ENCODE measurements at places on chromosomes 6 and 20. TPM values are rescaled to one million over a fixed set of nuclear protein-coding genes. Genes with fewer than 3 reads are reported as not detected.

- H3K36me3 ChIP-seq = no peaks in the 10 kb centered on the region
- no peaks in the 10 kb centered on the region for H3K27me3 ChIP-seq
- DNase-seq = no peak
These were observed 50.4 kb upstream of the TRERF1 start for GRCh38 chr6:42502127-42502526.

DNA sequence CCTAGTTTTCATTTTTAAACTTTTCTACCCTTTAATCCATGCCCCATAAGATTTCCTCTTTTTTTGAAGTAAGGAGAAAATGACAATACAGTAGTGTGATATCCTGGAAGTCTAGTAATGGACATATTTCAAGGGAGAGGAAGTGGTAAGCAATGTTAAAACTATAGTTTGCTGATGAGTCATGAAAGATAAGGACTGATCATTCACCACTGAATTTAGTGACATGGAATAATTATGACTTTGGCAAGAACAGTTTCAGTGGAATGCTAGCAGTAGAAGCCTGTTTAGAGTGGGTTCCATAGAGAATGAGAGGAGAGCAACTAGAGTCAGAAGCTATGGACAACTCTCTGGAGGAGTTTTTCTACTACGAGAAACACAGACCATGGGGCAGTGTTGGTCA is 24.9 kb upstream of the SLC2A12 start:
- H3K27me3 ChIP-seq = no peaks in the 10 kb centered on the region
- no peak overlapping the region for H3K4me3 ChIP-seq
- H3K4me1 ChIP-seq = peaks cover 10% of the 10 kb centered on the region
- DNase-seq = no peak

The JAG1 gene
- total RNA-seq = 0.44 TPM

DNA sequence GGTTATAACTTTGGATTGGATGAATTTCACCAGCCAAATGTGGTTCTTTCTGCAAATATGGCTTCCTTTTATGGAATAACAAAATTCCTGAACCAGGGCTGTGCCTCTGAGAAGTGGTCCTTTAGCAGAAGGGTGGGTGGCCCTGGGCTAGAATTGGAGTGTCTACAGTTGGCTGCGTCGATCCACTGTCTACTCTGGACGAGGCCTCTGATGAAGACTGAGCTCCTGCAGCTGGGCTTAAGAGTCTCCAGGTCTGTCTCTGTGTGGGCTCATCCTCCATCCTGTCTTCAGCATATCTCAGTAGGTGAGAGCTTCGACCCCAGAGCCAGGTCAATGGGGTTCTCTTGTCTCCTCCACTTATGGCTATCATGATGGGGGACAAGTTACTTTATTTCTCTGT is 166.3 kb upstream of the PMEPA1 start:
- no peaks in the 10 kb centered on the region for H3K27me3 ChIP-seq
- no peaks in the 10 kb centered on the region for H3K36me3 ChIP-seq
- no peaks in the 10 kb centered on the region for H3K4me1 ChIP-seq
- DNase-seq = no peak
- no peak overlapping the region for H3K4me3 ChIP-seq

DNA sequence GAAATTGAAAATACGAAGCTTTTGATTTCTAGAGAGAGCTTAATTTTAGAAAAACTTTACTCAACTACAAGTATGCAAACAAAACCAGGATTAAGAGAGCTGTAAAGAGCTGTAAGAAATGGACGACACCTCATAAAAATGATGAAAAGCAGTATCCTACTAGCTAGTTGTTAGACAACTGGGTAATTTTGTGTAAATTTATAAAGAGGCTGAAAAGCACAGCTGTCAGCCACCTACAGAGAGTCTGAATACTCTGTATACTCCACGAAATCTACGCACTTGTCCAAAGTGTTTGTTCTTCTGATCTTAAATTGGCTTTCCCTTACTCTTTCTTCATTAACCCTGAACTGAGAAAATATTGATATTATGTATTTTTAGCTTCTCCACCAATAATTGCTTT is 808.4 kb upstream of the EPHA7 start:
- no peaks in the 10 kb centered on the region for H3K27me3 ChIP-seq
- no peak overlapping the region for H3K27ac ChIP-seq
- H3K36me3 ChIP-seq = no peaks in the 10 kb centered on the region
- no peaks in the 10 kb centered on the region for H3K4me1 ChIP-seq
- no peak overlapping the region for H3K4me3 ChIP-seq

- H3K27me3 ChIP-seq = peaks cover 20% of the 10 kb centered on the region
- H3K36me3 ChIP-seq = no peaks in the 10 kb centered on the region
- DNase-seq = peak; percentile 29
These were observed 10.4 kb upstream of the MATN4 start for GRCh38 chr20:45318386-45318939.

The GABRR1 gene
- not detected for total RNA-seq

DNA sequence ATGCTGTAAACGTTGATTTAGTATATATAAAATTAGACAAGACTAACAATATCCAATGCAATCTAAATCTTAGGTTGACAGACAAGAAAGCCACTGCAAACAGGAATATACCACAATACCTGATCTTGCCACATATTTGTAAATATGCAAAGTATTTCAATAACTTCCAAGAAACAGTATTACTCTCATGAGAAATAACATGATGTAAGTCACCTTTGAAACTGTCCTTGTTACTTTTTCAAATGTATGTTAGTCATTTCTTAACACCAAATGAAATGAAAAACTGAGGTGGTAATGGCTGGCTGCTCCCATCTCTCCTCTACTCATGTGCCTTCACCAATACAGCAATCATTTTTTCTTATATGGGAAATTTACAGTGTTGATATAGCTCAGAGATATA is 118.7 kb downstream of the ATG5 start:
- H3K4me3 ChIP-seq = no peak overlapping the region
- no peak overlapping the region for H3K27ac ChIP-seq
- H3K4me1 ChIP-seq = peaks cover 10% of the 10 kb centered on the region
- no peaks in the 10 kb centered on the region for H3K27me3 ChIP-seq

The SIRPB2 gene
- not detected for total RNA-seq

- peak; percentile 7 for DNase-seq
- no peak overlapping the region for H3K4me3 ChIP-seq
- H3K36me3 ChIP-seq = no peaks in the 10 kb centered on the region
These were observed 109.7 kb downstream of the LRFN2 start for GRCh38 chr6:40477246-40478126.

DNA sequence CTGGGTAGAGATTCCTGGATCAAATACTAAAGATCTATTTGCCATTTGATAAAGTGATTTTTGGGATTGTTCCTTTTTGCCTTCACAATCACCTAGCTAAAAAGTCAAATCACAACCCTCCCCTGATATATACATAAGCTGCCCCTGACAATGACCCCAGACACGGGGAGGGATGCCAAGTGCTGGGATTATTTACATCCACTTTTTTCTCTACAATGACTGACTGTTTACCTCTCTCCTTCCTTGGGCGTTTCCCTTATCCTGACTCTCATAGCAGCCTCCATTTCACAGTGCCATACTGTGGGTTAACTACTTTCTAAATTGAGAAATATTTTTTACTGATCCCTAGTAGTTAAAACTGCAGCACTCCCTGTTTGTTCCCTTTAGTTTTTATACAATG is 150.8 kb upstream of the TMEM170B start:
- peaks cover 2% of the 10 kb centered on the region for H3K27me3 ChIP-seq
- no peaks in the 10 kb centered on the region for H3K36me3 ChIP-seq
- H3K4me3 ChIP-seq = no peak overlapping the region
- DNase-seq = no peak
- H3K4me1 ChIP-seq = peaks cover 30% of the 10 kb centered on the region

The OR10C1 gene
- not detected for total RNA-seq

DNA sequence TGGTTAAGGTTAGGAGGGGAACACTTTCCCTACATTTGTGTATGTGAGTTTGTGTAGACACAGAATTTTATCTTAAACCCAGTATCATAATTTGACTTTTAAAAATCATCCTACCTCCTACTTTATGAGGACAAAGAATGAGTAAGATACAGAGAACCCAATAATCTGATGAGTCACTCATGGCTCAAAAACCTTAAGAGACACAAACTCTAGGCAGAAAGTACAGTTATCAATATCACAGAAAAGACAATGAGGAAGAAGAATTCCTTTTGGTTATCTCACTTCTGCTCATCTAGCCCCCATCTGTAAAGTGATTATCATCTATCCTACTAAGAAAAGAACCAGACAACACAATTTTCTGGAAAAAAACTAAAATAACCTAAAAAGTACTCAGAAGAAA is 87.7 kb downstream of the EPB41L2 start:
- H3K27me3 ChIP-seq = peaks cover 2% of the 10 kb centered on the region
- peaks cover 28% of the 10 kb centered on the region for H3K4me1 ChIP-seq
- no peak for DNase-seq
- peaks cover 2% of the 10 kb centered on the region for H3K36me3 ChIP-seq
- no peak overlapping the region for H3K27ac ChIP-seq

GRCh38 chr6:165827190-165827518 is 164.1 kb upstream of the PDE10A start:
- H3K4me3 ChIP-seq = no peak overlapping the region
- H3K27me3 ChIP-seq = peaks cover 12% of the 10 kb centered on the region
- no peak overlapping the region for H3K27ac ChIP-seq
- H3K36me3 ChIP-seq = no peaks in the 10 kb centered on the region
- peaks cover 4% of the 10 kb centered on the region for H3K4me1 ChIP-seq

- no peaks in the 10 kb centered on the region for H3K36me3 ChIP-seq
- H3K27ac ChIP-seq = no peak overlapping the region
- H3K4me1 ChIP-seq = no peaks in the 10 kb centered on the region
- DNase-seq = no peak
- H3K4me3 ChIP-seq = no peak overlapping the region
These were observed 45.3 kb upstream of the RAB32 start for GRCh38 chr6:146498309-146498708.

DNA sequence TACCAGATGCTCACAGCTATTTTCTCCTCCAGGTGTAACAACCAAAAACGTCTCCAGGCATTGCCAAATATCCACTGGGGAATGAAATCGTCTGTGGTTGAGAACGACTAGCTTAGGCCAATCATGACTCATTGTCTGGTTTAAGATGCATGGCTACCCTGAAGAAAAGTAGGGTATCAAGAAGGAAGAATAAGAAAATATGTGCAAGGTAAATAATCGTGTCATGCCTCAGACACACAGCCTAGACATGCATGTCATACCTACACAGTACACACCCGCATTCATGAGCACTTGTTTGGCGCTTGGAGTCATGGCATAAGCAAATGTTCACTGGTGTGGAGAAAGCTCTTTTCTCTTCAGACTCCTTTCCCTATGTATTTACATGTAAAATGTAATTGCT is 745.7 kb downstream of the MAFB start:
- peaks cover 2% of the 10 kb centered on the region for H3K27me3 ChIP-seq
- DNase-seq = no peak
- H3K4me1 ChIP-seq = no peaks in the 10 kb centered on the region
- H3K36me3 ChIP-seq = no peaks in the 10 kb centered on the region
- H3K4me3 ChIP-seq = no peak overlapping the region
- H3K27ac ChIP-seq = no peak overlapping the region

GRCh38 chr20:47038566-47039560 is 144.2 kb downstream of the EYA2 start:
- H3K4me1 ChIP-seq = no peaks in the 10 kb centered on the region
- H3K4me3 ChIP-seq = no peak overlapping the region
- no peaks in the 10 kb centered on the region for H3K36me3 ChIP-seq
- no peak overlapping the region for H3K27ac ChIP-seq

The SMIM29 gene
- total RNA-seq = 16.3 TPM

DNA sequence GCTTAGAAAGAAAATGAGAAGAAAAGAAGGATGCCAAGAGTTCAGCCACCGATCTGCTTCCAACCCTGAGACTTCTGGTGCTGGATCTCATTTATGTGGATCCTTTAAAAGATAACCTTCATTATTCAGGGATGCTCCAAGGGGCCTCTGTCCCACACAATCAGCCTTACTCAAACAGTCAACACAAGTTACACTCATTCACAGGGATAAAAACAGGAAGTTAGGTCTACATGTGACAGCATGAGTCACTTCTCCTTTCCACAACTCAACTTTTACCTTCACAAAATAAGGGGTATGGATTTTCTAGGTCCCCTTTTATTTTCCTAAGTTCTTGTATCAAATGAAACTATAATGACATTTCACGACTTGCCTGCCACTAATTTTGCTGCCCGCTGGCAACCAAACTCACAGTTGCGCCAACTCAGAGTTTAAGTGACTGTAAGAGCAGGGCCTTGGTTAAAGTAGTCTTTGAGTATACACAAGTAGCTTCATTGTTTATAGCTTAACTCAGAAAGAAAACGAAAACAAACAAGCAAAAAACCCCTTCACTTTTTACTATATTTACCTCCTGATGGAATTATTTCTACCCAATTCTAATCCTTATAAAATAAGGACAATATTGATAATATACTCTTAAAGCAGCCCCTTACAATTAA is 278.8 kb upstream of the RUNX2 start:
- peaks cover 35% of the 10 kb centered on the region for H3K4me1 ChIP-seq
- H3K27ac ChIP-seq = peak overlapping the region; percentile 5
- no peaks in the 10 kb centered on the region for H3K27me3 ChIP-seq
- H3K36me3 ChIP-seq = peaks cover 3% of the 10 kb centered on the region

The MEA1 gene
- total RNA-seq = 129 TPM

DNA sequence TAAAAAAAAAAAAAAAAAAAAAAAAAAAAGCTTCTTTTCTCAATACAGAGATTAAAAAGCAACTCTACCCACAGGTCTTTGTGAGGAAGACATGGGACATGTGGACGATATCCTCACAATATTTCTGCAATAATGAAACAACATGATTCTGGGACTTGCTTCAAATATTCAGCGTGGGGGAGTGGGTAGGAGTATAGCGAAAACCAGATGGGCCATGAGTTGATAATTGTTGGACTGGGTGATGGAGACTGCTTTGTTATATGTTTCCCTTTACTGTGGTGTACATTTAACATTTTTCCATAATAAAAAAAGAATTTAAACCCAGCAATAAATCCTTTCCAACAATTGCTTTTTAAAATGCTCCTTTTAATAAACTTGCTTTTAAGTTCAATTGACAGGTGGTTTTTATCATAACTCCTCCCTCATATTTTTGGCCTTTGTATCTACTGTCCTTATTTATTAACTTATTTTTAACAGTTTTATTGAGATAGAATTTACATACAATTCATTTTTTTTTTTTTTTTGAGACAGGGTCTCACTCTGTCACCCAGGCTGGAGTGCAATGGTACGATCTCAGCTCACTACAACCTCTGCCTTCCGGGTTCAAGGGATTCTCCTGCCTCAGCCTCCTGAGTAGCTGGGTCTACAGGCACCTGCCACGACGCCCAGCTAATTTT is 40.4 kb upstream of the ARFGEF2 start:
- H3K4me3 ChIP-seq = no peak overlapping the region
- H3K36me3 ChIP-seq = no peaks in the 10 kb centered on the region
- no peak for DNase-seq
- no peak overlapping the region for H3K27ac ChIP-seq

DNA sequence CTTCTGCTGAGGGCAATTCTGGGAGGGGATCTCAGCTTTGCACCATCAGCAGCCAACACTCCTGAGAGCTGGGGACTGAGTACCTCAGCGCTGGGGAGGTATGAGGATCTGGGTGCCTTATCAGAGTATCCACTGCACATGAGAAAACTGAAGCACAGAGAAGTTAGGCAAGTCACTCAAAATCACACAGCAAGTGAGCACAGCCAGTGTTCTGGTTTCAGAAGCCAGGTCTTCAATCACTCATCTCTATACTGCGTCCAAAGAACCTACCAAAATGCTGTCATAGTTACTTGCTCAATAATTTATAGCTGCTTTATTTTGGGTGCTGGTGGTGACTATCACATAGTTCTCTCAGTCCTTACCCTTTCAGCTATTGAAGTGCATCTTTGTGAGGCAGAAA is 5.0 kb downstream of the ADTRP start:
- DNase-seq = no peak
- no peak overlapping the region for H3K4me3 ChIP-seq
- H3K27ac ChIP-seq = no peak overlapping the region
- no peaks in the 10 kb centered on the region for H3K27me3 ChIP-seq

Measured in activated CD4-positive, alpha-beta T cell treated with anti-CD3 and anti-CD28 coated beads for 36 hours (primary cell).